Mucosa of gallbladder (tissue), 1 donor: ENCODE measurements at places on chromosomes 7 and 10.

DNA sequence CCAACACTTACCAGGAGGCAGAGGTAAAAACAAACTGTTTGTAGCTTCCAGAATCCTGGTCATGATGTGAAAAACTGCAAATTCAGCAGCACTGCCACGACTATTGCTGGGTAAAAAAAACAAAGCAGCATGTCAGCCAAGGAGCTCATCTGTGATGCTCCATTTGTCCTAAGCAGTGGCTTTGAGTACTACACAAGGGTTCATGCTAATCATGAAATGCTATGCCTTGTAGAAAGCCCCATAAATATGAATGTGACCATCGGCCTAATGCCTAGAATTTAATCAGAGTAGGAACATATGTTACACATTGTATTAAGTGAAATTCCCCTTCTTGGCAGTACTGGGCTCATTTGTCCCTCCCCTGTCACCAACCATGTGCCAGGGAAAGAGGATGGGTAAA lies 95.4 kb downstream of the GSAP start:
- no peak for DNase-seq

GRCh38 chr10:22700489-22700888 lies 13.9 kb downstream of the PIP4K2A start:
- DNase-seq = no peak

DNA sequence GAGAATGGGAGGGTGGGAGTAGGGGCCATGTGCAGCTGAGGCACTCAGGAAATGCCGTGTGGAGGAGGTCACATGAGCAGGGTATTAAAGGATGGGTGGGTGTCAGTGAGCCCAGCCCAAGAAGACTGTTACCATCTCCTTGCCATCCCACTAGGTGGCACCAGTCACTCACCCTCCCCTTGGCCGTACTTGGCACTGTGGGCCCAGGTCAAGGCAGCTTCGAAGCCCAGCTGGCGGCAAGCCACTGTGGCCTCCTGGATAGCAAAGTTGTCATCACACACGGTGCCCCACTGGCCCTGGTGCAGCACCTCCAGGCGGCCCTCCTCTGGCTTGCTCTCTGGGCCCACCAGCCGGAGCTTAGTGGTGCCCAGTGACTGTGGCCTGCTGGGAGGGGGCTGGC lies 5.4 kb downstream of the LOXL4 start:
- peak; percentile 62 for DNase-seq

GRCh38 chr10:81019029-81019890 lies 481.6 kb downstream of the SH2D4B start:
- DNase-seq = no peak

- no peak for DNase-seq
These were observed 153.9 kb downstream of the AGMO start for GRCh38 chr7:15407910-15408309.

- DNase-seq = no peak
These were observed 103.3 kb downstream of the CFAP58 start for GRCh38 chr10:104456802-104457542.

GRCh38 chr10:104548090-104548489 lies 93.0 kb upstream of the SORCS3 start:
- no peak for DNase-seq

DNA sequence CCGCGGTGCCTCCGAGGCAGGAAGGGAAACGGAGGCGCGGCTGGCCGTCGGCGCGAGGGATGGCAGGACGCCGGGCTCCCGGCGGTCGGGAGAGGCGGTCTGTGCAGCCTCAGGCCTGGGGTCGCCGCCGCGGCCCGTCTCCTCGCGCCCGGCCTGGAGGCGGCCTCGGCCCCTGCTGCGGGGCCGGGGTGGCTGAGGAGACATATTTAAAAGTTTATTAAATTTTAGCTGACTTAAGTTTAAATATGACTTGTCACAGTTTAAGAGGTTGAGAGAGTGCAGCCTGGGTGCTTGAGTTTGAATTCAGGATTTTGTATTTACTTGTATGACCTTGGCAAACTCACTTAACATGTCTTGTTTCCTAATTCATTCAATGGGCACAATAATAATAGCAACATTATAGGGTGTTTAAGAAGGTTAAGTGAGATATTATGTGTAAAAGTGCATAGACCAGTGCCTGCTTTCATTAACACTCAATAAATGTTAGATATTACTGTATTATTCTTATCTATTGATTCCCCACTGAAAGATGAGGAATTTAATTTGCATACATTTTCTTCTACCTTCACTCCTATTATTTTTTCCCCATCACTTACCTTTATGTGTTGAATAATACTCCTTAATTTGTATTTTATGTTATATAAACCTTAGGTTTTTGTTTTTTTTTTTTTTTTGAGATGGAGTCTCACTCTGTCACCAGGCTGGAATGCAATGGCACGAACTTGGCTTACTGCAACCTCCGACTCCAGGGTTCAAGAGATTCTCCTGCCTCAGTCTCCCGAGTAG lies 718 bp downstream of the DYNC2I1 start:
- DNase-seq = no peak

DNA sequence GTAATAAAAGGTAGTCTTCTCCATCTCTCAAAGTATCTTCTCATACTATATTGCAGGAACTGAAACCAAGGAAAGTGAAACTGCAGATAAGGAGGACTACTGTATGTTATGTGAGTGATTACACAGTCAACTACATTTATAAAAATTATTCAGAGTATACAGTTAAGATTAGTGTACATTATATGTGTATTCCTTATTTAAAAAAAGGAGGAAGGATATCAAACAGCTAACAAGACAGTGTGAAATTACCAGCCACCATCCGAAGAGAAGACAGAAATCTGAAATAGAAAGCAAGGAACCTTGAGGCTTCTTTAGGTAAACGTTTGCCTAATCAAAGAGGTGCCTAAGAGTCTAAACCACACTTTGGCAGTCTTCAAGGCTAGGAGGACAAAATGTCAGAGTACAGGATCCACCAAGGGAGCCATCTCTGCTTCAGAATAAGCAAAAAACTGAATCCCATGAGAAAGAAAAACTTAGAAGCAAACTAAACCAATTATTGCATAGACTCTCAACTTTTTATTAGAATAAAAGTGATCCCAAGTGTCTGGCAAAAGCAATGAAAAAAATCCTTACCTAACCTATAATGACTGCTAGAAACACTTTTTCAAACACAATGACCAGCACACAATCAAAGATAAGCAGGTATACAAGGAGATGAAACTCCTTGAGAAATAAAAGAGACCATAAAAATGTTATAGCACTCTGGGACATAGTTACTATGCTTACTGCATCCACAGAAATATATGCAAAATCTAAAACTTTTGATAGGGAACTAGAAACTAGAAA lies 6.4 kb downstream of the USP6NL start:
- DNase-seq = no peak

DNA sequence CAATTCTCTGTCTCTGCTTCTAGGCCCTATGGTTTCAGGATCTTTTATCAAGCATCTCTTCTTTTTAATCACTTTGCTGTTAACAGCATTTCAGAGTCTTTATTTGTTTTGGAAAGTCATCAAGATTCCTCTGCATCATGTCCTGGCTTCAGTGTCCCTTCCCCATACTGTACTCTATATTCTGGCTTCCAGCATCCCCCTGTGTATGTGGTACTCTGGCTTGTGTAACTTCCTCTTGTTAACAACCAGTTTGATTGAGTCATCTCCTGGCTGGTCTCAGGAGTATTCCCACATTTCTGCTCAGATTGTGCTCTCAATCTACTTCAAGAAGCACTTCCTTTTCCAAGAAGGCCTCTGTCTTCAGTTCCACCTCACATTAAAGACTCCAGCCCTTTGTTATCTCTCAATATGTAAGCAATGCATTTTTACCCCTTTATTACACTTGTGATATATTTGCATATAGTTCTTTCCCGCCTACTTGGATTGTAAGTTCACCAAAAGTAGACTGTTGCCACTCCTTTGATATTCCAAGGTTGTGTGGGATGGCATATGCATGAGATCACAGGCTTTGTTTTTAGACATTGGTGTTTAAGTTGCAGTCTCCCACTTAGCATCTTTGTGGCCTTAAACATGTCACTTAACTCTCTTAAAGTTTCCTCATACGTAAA lies 15.1 kb upstream of the ATE1 start:
- no peak for DNase-seq

GRCh38 chr7:78400038-78400437 lies 601.5 kb downstream of the PHTF2 start:
- DNase-seq = no peak

DNA sequence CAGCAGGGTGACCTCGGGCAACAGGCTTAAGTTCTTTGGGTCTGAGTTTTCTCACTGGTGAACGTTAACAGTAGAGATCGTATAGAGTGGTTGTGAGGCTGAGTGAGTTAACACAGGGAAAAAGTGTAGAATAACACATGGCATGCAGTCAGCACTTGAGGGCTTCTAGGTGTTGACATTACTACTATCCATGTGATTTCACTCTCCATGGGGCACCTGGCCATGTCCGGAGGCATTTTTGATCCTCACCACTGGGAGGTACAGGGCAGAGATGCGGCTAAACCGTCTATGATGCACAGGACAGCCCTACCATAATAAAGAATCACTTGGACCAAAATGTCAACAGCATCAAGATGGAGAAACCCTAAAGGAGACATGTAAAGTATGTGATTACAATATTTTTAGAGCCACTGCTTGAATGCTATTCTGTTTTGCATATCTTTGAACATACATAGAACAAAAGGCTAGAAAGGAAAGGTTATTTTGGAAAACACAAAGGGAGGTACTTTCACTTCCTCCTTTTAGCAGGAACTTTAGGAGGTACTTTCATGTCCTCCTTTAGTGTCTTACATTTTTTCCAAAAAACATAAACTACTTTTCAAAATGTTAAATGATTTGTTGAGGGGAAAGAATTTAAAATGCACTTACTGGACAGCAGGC lies 44.3 kb downstream of the NOD1 start:
- no peak for DNase-seq

DNA sequence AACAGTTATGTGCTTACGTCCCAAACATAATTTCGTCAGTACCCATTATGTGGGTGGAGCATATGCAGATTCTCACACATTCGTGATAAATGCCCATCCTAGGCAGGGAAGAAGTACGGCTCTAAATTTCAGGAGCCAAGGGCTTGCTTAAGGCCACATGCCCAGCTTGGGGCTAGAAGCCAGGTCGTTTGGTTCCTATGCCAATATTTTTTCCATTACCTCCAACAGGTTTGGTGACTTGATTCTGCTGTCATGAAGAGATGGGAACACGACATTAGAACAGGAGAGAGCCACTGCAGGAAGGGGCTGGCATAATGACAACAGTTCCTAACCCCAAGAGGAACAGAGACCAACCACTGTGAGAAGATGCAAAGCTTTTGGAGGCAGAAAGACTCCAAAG lies 85.1 kb downstream of the HIPK2 start:
- no peak for DNase-seq

- DNase-seq = no peak
These were observed 348.5 kb downstream of the CXCL12 start for GRCh38 chr10:44036425-44036824.

- no peak for DNase-seq
These were observed 154.9 kb downstream of the ZMYND11 start for GRCh38 chr10:290026-290725.

- DNase-seq = no peak
These were observed 657.7 kb upstream of the MBL2 start for GRCh38 chr10:53430127-53430891.

DNA sequence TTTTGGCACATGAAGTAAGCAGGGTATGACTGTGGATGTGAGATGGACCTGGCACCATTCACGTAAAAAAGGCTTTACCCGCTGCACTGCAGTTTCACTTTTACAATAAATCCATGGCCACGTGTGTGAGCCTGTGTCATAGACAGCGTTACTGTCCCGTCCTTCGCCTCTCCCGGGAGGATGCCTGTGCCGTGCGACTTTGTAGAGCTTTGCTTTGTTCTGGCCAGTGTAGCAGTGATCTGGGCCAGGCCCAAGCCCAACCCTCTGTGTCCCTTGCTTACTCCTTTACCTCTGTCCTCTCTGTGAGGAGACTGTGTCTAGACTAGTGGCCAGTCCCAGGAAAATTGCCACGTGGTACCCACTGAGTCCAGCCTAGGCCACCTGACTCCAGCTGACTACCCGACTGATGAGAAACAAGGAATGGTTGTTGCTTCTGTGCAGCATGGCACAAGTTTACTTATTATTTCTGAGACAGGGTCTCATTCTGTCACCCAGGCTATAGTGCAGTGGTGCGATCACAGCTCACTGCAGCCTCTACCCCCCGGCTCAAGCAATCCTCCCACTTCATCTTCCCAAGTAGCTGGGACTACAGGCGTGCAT lies 48.1 kb downstream of the JAKMIP3 start:
- DNase-seq = no peak

DNA sequence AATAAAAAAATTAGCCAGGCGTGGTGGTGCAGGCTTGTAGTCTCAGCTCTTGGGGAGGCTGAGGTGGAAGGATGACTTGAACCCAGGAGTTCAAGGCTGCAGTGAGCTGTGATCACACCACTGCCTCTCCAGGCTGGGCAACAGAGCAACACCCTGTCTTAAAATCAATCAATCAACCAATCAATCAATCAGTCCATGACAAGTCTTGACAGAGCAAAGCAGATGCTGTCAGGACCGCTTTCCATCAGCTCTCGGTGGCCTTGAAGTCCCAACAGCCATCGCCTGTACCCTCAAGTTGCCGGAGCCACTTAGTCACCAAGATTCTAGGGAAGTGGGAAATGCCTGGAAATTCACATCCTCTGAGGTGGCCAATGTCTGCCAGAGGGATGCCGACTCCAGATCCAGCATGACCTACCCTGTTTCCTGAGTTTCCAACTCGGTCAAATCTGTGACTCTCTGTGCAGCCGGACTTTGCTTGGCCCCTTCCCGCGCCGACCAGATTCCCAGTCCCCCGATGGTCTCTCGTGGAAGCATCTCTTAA lies 871 bp upstream of the CCL24 start:
- DNase-seq = no peak

DNA sequence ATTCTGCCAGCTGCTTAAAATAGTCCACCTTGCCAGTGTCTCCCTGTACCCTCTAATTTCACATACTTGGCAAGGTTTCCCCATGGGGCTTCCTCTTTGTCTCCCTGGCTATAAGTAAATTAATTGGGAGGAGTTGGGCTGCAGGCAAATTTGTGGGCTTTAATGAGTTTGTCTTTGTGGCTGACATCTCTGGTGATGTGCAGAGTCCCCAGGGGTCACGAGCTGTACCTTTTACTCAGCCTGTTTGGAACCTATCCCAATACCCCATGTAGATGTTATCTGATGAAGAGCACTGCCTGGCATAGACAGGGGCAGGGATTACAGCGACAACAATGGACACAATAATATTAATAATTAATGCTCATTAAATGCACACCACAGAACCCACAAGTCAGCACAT lies 132.5 kb downstream of the SLIT1 start:
- no peak for DNase-seq

- DNase-seq = no peak
These were observed 1.5 kb downstream of the MEST start for GRCh38 chr7:130493275-130493873.

DNA sequence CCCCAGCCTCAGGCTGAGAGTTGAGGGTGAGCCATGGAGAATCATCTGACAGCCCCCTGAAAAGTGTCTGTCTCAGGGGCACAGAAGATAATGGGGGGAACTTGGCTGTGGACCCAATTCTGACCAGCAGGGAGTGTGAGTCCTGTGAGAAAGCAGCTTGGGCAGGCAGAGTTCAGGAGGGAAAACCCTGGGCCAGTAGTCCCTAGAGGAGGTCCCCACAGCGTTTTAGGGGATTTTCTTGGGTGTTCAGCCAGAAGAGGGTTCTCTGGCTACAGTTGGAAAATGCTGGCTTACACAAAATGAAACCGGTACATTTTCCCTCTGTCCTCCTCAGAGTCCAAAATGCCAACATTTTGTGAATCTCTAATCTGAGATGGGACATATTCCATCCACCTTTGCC lies 35.8 kb upstream of the TRIM8 start:
- DNase-seq = no peak

- DNase-seq = peak; percentile 92
These were observed 25.1 kb downstream of the ZMIZ1 start for GRCh38 chr10:79093658-79094411.
